Adipocyte (in vitro differentiated cells): ENCODE measurements at places on chromosomes 2 and 18.
A peak's percentile ranks its signal among the peaks of the same experiment; 100 is the strongest.

- DNase-seq: peak; percentile 90
These were observed 149.1 kb downstream of the RHBDD1 start for GRCh38 chr2:226984750-226985582.

DNA sequence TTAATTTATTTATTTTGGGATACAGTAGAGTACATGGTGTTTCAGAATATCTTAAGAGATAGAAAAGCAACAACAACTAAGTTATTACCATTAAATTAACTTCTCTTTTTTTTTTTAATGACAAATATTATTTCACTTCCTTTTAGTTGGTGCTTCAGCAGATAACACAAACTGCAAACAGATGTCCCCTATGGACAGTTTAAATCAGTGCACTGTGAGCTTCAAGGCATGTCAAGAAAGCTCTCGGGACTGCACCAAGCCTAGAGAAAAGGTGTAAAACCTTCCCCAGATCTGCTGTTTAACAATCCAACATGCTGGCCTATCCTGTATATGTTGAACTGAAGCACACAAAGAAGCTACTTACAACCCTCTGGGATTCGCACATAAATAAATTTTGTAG, 122.7 kb downstream of the TCF4 start:
- DNase-seq: no peak

- no peak for DNase-seq
These were observed 428.0 kb downstream of the FBXO15 start for GRCh38 chr18:73719611-73720010.

DNA sequence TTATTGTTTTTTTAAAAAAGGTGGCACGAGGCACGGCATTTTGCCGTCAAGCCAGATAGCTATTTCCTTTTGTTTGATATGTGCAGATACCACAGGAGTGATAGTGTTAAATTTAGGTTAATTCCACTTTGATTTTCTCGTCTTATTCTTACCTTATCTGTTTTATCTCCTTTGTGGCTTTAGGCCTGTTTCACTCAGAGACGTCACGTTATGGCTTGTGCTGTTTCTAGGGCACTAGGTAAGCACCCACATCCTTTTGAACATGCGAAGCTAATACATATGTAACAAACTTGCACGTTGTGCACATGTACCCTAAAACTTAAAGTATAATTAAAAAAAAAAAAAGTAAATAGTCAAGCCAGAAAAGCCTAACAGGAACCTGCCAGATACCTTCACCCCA, 57.8 kb downstream of the C18orf63 start:
- DNase-seq: no peak

DNA sequence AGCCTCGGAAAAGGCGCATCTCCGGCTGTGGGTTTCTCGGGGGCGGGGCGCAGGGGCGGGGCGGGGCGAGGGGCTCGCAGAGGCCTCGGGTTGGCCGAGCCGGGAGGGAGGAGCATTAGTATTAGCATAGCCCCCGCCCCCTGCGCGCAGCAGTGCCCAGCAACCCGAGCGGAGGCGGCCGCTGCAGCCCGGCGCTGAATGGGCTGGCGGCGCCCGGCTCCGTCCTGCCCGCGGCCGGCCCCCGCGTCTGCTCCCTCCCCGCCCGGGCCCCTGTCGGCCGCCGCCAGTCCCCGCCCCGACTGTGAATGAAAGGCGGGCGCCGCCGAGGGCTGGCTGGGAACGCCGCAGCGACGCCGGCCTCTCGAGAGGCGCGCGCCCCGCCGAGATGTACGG, at the start of gene EFR3B:
EFR3B (plus strand) TSS at position 149 of the 393 bp plus-strand sequence; CDS start at position 386, 237 bp downstream.
- DNase-seq: peak; percentile 98

DNA sequence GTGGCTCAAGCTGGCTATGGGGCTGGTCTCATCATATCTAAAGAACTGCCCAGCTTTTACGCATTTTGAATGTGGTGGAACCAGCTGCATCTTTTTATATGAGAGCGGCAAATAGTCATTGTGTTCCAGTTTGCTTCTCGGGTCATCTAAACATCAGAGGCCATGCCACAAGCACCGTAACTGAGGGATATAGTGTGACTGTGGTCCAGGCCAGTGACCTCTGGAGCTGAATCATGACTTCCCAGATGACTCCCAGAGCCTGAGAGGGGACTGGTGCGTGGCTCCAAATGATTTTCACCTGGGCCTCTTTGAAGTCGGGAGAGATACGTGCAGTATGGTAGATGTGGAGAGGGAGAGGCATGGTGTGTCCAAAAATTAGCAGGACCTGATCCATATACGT, 271.0 kb downstream of the NEDD4L start:
- DNase-seq: no peak

DNA sequence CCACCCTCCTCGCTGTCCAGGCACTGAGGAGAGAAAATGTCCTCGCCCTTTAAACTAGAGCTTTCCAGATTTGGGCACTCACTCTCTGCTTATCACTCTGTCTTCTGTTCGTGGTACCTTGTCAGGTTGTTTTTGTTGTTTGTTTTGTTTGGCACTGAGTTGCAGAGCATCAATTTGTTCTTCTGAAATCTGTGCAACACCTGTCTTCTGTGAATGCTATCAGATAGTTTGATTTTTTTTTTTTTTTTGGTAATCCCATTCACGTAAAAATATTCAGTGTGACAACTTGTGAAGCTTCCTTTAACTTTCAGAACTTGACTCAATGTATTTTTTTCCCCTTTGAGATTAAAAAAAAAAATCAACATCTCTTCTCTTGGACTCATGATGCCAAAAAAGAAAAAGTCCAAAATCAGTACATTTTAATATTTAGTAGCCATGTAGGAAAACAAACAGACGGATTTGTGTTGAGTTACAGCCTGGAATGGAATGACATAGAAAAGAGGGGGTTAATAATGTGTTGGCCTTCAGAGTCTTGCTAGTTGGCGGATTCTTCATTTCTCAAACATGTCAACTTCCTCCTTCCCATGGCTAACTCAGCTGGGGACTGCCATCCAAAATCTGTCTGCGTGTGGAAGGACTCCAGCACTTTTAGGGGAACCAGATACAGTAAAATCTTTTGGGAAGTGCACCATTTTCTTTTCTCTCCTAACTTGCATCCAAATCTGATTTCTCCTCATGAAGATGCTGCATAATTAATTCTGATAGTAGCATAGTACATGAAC, 1.6 kb downstream of the TMEM178A start:
- DNase-seq: no peak

- no peak for DNase-seq
These were observed 250.5 kb upstream of the ATP5MC3 start for GRCh38 chr2:175432021-175432420.

DNA sequence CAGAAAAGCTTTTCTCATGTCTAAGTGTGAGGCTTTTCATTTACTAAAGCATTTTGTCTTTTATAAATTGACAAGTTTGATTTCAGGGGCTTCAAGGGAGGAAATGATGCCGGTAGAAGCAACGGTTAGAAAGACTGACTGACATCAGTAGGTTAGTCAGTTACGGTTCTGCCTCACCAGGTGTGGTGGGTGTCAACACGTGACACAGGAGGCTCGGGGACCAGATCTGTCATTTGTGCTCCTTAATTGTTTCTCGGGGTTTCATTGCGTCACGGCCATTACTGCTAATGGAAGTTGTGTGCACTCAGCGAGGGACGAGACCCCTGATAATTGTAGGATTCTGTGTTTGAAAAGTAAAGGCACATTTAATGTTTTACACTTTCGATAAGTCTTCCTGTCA, 18.9 kb upstream of the PTPRM start:
- DNase-seq: no peak
